T-helper 2 cell treated with Interferon-gamma antibody and Interleukin-4, amounts not matched to agents 5 μg/mL and 100 μg/mL, for 36 hours (primary cell): ENCODE measurements at places on chromosomes 1 and 21.

- H3K36me3 ChIP-seq, result peaks cover 3% of the 10 kb centered on the region
- no peaks in the 10 kb centered on the region for H3K27me3 ChIP-seq
Measured at GRCh38 chr1:10597492-10598388, 123.0 kb downstream of the PEX14 start.

DNA sequence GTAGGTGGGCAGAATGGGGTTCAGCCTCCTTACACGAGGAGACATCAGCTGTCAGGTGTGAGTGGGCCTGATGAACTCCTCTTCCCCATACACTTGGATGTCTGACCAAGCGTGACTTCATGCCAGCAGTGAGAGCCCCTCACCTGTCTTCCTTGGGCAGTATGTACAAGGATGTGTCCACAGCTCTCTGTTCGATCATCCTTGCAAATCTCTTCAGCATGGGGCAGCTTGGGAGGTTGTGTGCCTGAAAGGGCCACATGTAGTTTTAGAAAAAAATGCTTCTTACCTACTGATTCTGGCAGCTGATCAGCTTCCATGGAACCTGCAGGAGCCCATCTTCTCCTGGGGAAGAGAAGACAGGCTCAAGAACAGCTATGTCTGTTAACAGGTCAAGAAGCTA is 18.0 kb downstream of the ACP6 start:
- peaks cover 22% of the 10 kb centered on the region for H3K4me1 ChIP-seq
- H3K27ac ChIP-seq, result no peak overlapping the region
- H3K36me3 ChIP-seq, result peaks cover 19% of the 10 kb centered on the region

GRCh38 chr1:24157918-24158481 is 15.1 kb upstream of the IL22RA1 start:
- H3K4me3 ChIP-seq, result no peak overlapping the region
- H3K4me1 ChIP-seq, result no peaks in the 10 kb centered on the region
- no peak overlapping the region for H3K27ac ChIP-seq
- DNase-seq, result no peak
- H3K36me3 ChIP-seq, result no peaks in the 10 kb centered on the region

DNA sequence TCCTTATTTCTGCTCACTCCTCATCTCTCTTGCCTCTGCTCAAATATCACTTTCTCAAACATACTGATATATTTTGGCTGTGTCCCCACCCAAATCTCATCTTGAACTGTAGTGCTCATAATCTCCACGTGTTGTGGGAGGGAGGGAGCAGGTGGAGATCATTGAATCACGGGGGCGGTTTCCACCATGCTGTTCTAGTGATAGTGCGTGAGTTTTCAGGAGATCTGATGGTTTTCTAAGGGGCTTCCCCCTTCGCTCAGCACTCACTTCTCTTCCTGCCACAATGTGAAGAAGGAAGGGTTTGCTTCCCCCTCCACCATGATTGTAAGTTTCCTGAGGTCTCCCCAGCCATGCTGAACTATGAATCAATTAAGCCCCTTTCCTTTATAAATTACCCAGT is 26.6 kb downstream of the ZBTB8OS start:
- H3K4me1 ChIP-seq, result peaks cover 40% of the 10 kb centered on the region
- H3K27ac ChIP-seq, result peak overlapping the region; percentile 38
- DNase-seq, result peak; percentile 31
- peaks cover 49% of the 10 kb centered on the region for H3K36me3 ChIP-seq
- H3K4me3 ChIP-seq, result no peak overlapping the region

- H3K36me3 ChIP-seq, result no peaks in the 10 kb centered on the region
- no peak overlapping the region for H3K4me3 ChIP-seq
- H3K27ac ChIP-seq, result no peak overlapping the region
Measured at GRCh38 chr1:4605158-4605557, 49.3 kb upstream of the AJAP1 start.

GRCh38 chr1:69319287-69319686 is 248.4 kb upstream of the LRRC7 start:
- H3K27ac ChIP-seq, result no peak overlapping the region
- no peaks in the 10 kb centered on the region for H3K27me3 ChIP-seq
- no peak overlapping the region for H3K4me3 ChIP-seq
- no peak for DNase-seq

GRCh38 chr21:31078216-31078615 is 39.9 kb upstream of the KRTAP19-8 start:
- no peak for DNase-seq
- H3K36me3 ChIP-seq, result no peaks in the 10 kb centered on the region
- H3K27me3 ChIP-seq, result peaks cover 62% of the 10 kb centered on the region
- peaks cover 16% of the 10 kb centered on the region for H3K4me1 ChIP-seq

GRCh38 chr1:66416295-66416694 is 117.7 kb upstream of the SGIP1 start:
- no peak overlapping the region for H3K27ac ChIP-seq
- peaks cover 6% of the 10 kb centered on the region for H3K36me3 ChIP-seq
- no peak overlapping the region for H3K4me3 ChIP-seq
- H3K4me1 ChIP-seq, result peaks cover 9% of the 10 kb centered on the region
- no peak for DNase-seq

DNA sequence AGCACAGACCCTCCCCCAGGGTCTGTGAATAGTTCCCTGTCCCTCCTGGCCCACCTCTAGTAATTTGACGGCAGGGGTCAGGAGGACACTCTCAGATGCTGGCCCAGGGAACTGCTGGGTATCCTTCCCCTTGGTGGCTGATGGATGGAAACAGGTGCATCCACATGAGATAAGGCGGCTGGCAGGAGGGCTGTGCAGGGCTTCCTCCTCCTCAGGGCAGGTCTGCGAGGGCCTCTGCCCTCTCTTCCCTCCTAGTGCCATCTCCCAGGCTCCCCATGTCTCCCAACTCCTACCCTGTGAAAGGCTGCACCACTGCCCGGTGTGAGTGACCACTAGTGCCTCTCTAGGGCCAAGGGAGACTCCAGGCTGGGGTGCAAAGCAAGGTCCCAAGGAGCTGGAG is 123.9 kb downstream of the GLIS1 start:
- no peaks in the 10 kb centered on the region for H3K36me3 ChIP-seq
- peaks cover 13% of the 10 kb centered on the region for H3K27me3 ChIP-seq
- H3K4me3 ChIP-seq, result no peak overlapping the region
- no peaks in the 10 kb centered on the region for H3K4me1 ChIP-seq

GRCh38 chr1:115233598-115233997 is 104.5 kb downstream of the NGF start:
- no peak for DNase-seq
- H3K4me1 ChIP-seq, result no peaks in the 10 kb centered on the region
- no peaks in the 10 kb centered on the region for H3K27me3 ChIP-seq
- no peak overlapping the region for H3K27ac ChIP-seq
- H3K36me3 ChIP-seq, result no peaks in the 10 kb centered on the region

GRCh38 chr21:37870221-37870620 is 46.0 kb downstream of the KCNJ6 start:
- no peaks in the 10 kb centered on the region for H3K36me3 ChIP-seq
- DNase-seq, result no peak
- H3K27ac ChIP-seq, result no peak overlapping the region
- no peak overlapping the region for H3K4me3 ChIP-seq
- H3K4me1 ChIP-seq, result no peaks in the 10 kb centered on the region

- no peak for DNase-seq
- H3K4me3 ChIP-seq, result no peak overlapping the region
- no peak overlapping the region for H3K27ac ChIP-seq
- peaks cover 17% of the 10 kb centered on the region for H3K27me3 ChIP-seq
- H3K36me3 ChIP-seq, result no peaks in the 10 kb centered on the region
Measured at GRCh38 chr1:223352944-223353343, 11.0 kb downstream of the SUSD4 start.

- no peaks in the 10 kb centered on the region for H3K36me3 ChIP-seq
- H3K27me3 ChIP-seq, result peaks cover 5% of the 10 kb centered on the region
- H3K4me3 ChIP-seq, result no peak overlapping the region
- H3K27ac ChIP-seq, result no peak overlapping the region
- no peak for DNase-seq
Measured at GRCh38 chr1:219573960-219574359, 38.9 kb downstream of the ZC3H11B start.

- DNase-seq, result peak; percentile 33
- H3K4me3 ChIP-seq, result peak overlapping the region; percentile 85
- no peaks in the 10 kb centered on the region for H3K27me3 ChIP-seq
- peaks cover 43% of the 10 kb centered on the region for H3K4me1 ChIP-seq
- H3K27ac ChIP-seq, result peak overlapping the region; percentile 89
Measured at GRCh38 chr21:37367703-37368540, 1.3 kb downstream of the DYRK1A start.

- H3K4me3 ChIP-seq, result no peak overlapping the region
- no peak for DNase-seq
- no peak overlapping the region for H3K27ac ChIP-seq
- peaks cover 69% of the 10 kb centered on the region for H3K36me3 ChIP-seq
- no peaks in the 10 kb centered on the region for H3K27me3 ChIP-seq
Measured at GRCh38 chr1:19903621-19904020, 19.8 kb downstream of the PLA2G2E start.

- H3K4me3 ChIP-seq, result no peak overlapping the region
- H3K36me3 ChIP-seq, result no peaks in the 10 kb centered on the region
- H3K4me1 ChIP-seq, result peaks cover 2% of the 10 kb centered on the region
- peaks cover 2% of the 10 kb centered on the region for H3K27me3 ChIP-seq
Measured at GRCh38 chr1:100773444-100773843, 53.9 kb downstream of the VCAM1 start.

- no peak overlapping the region for H3K4me3 ChIP-seq
- H3K27me3 ChIP-seq, result no peaks in the 10 kb centered on the region
- H3K4me1 ChIP-seq, result peaks cover 3% of the 10 kb centered on the region
- H3K36me3 ChIP-seq, result no peaks in the 10 kb centered on the region
- no peak overlapping the region for H3K27ac ChIP-seq
- DNase-seq, result peak; percentile 41
Measured at GRCh38 chr1:109193653-109194590, 19.8 kb upstream of the SARS1 start.

- H3K4me3 ChIP-seq, result no peak overlapping the region
- no peaks in the 10 kb centered on the region for H3K36me3 ChIP-seq
- H3K4me1 ChIP-seq, result no peaks in the 10 kb centered on the region
- H3K27ac ChIP-seq, result no peak overlapping the region
Measured at GRCh38 chr1:192839162-192840066, 30.6 kb downstream of the RGS2 start.

DNA sequence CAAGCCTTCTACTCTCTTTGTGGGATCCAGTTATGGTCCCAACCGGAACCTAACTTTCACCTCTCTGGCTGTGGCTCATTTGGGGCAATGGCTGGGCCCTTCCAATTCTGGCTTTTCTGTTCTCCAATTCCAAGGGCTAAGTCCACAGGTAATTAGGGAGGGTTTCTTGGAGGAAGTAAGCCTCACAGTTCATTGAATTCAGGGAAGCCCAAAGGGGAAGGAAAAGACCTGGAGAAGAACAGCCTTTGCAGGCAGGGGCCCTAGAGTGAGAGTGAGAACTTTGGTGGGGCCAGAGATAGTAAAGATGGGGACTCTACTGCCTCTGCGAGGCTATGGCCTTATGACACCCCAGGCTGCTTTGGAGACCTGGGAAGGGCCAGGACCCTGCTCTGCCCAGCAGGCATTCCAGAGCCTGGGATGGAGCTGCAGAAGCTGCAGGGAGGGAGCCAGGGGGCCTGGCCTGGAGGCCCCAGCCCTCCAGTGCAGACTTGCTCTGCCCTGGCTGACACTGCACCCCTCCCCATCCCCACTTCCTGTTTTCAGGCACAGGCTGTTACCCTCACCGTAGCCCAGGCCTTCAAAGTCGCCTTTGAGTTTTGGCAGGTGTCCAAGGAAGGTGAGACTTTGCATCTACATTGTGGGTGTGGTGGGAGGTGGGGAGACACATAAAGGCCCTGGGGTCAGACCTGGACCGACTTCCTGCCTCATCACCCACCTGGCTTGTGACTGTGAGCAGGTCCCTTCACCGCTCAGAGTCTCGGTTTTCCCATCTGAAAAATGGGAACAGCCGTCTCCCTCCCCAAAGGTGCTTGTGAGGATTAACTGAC is 18.9 kb downstream of the LDLRAP1 start:
- peak overlapping the region; percentile 69 for H3K4me3 ChIP-seq
- peaks cover 19% of the 10 kb centered on the region for H3K36me3 ChIP-seq
- H3K27me3 ChIP-seq, result peaks cover 3% of the 10 kb centered on the region
- peaks cover 35% of the 10 kb centered on the region for H3K4me1 ChIP-seq

DNA sequence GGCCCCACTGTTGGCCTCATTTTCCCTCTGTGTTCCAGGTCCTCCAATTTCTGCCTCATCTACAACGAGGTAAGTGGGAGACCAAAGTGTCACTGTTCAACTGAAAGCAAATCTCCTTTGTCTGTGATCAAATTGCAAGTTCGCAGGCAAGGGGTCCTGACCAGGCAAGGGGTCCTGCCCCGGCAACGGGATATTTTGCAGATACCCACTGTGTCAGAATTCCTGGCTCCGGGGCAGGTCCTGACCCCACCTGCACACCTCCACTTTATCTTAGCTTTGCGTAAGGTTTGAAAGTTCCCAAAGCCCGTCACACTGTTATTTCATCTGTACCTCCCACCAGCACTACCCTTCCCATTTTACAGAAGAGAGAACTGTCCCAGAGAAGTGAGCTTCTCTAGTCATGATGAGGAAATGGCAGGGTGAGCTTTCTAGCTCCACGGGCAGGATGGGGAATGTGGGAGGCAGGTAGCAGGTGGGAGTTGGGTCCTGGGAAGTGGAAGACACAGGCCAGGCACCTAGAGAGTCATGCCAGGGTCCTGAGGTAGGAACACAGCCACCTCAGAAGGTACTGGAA is 32.0 kb upstream of the CSF1 start:
- H3K36me3 ChIP-seq, result no peaks in the 10 kb centered on the region
- no peak overlapping the region for H3K27ac ChIP-seq
- H3K4me1 ChIP-seq, result peaks cover 8% of the 10 kb centered on the region
- no peak overlapping the region for H3K4me3 ChIP-seq
- DNase-seq, result no peak

DNA sequence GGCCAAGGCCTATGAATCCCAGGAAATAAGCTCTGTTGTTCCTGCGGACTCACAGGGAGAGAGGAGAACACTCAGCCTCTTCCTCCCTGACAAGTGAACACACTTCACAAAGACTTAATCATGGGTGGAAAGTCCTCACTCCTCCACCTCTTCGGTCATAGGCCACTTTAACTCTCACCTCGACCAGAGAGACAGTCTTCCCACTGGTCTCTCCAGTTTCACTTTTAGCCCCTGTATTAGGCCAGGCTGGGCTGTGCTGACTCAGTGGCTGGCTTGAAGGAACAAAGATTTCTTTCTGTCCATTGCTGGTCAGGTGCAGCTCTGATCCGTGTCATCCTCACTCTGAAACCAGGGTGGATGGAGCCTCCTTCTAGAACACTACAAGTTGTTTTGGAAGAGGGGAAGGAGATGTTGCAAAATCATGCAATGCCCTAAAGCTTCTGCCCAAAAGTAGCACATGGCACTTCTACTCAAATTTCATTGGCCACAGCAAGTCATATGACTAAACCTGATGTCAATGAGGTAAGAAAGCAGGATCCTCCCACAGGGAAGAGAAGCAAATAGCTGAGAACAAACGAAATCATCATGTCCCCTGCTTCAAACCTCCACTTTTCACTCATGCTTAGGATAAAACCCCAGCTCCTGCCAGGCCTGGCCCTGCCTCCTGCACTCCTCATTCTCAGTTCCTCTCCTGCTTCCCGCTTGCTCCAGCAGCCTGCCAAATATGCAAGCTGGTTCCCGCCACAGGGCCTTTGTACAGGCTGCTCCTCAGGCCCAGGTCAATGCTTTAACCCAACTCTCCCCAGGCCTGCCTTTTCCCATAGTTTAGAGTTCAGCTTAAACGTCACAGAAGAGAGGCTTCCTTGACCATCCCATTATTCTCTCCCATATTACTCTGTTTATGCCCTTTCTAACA is 150.5 kb upstream of the RUNX3 start:
- peaks cover 2% of the 10 kb centered on the region for H3K36me3 ChIP-seq
- DNase-seq, result no peak
- H3K4me1 ChIP-seq, result no peaks in the 10 kb centered on the region
- no peak overlapping the region for H3K27ac ChIP-seq
- H3K27me3 ChIP-seq, result peaks cover 14% of the 10 kb centered on the region
- no peak overlapping the region for H3K4me3 ChIP-seq
